COLO829 (cell line): ENCODE measurements at places on chromosomes 12 and 14.

GRCh38 chr12:75998292-75999063 is 33.1 kb downstream of the PHLDA1 start:
- no peak for DNase-seq

DNA sequence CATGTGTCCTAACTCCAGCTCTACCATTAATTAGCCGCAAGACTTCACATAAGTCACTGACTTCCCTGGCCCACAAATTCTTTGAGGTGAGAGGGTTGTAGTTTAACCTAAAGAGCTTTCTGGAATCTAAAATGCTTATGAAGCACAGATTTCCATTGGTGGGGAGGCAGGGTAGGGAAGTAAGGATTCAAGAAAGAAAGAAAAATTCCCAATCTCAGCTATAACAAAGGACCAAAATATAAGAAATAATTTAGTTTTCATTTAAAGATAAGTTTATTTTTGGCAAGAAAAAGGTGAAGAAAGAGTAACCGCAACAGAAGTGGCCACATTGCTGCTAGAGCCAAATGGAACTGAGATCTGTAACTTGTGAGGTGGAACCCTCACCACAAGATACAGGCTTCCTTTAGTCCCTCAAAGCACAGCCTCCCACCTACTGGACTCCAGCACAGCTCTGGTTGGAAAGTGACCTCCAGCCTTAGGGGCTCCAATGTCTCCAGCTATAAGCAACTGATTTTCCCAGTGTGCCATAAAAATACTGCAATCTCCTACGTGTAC is 23.6 kb downstream of the DAD1 start:
- DNase-seq: no peak

DNA sequence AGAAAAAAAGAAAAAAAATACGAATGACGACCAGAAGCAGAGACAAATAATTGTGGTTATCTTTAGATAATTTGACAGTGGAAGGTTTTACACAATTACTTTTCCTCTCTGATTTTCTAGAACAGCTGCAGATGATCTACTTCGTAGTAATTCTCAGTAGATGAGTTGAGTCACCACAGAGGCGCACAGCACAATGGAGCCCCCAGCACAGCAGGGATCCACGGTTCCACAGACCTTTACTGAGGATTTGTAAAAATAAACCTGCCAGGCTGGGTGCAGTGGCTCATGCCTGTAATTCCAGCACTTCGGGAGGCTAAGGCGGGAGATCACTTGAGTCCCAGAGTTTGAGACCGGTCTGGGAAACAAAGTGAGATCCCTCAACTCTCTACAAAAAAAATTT is 29.3 kb downstream of the AMN start:
- DNase-seq: no peak

GRCh38 chr14:101665478-101666078 is 95.9 kb upstream of the PPP2R5C start:
- peak; percentile 53 for DNase-seq

DNA sequence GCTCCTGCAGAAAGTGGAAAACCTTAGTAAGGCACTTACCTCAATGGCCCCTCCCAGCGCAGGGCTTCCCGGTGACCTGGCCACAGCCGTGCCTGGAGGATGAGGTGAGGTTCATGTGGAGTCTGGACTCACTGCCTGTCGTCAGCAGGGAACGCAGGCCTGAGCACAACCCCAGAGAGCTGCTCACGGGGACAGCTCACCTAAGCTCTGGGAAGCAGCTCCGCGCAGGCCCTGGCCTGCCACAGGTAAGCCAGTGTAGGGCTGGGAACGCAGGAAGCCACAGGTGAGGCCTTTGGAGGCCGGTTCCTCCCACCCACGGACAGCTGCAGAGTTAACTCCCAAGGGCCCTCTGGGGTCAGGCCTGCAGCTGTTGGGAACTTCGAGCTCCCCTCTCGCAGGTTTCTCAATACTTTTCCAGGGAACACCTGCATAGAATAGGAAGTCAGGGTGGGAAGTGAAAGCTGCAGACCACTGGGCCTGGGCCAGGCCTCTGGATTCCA is 32.7 kb downstream of the ANAPC7 start:
- no peak for DNase-seq

DNA sequence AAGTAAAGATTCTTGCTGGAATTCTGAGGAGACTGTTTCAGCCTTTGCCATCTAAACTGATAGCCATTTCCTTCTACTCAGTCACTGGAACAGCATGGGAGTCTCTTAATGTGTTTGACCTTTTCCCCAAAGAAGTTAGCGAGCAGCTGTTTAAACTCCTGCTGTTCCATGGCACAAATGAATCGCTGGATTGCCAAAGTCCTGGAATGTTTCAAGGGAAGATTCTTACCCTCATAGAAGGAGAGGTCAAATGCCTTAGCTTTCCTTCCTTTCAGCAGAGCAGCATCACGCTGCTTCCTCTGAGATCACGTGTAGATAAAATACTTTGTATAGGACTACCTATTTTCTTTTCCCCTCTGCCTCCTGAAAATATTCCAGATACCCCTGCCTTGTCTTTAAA is 10.5 kb upstream of the NR2C1 start:
- DNase-seq: peak; percentile 8

DNA sequence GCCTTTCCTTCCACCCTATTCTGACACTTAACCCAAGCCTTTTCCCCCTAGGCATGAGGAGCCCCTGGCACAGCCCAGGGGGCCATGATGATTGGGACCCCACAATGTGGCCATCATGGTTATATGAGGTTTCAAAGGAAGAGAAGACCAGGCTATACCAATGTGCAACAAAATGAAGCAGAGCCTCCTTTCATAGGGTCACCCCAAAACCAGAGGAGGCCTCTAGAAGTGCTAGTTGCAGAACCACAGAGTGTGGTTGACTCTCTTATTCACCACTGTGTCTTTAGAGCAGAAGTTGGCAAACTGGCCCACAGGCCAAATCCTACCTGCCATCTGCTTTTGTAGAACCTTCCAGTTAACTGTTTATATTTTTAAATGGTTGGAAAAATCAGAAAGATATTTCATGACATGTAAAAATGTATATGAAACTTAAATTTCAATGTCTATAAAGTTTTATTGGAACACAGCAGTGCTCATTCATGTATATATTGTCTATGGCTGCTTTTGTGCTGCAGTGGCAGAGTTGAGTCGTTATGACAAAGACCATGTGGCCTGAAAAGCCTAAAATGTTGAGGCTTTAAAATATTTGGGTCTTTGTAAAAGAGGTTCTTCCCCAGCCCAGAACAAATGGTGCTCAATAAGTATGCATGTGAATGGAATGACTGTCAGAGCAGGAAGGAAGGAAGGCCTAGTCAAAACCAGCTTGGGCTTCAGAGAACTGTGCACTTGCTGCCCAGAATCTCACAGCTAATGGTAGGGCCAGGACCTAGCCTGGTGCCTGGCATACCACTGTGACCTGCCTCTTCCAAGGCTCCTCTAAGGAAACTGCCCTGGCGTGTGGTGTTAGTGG is 49.2 kb downstream of the SUSD6 start:
- no peak for DNase-seq

DNA sequence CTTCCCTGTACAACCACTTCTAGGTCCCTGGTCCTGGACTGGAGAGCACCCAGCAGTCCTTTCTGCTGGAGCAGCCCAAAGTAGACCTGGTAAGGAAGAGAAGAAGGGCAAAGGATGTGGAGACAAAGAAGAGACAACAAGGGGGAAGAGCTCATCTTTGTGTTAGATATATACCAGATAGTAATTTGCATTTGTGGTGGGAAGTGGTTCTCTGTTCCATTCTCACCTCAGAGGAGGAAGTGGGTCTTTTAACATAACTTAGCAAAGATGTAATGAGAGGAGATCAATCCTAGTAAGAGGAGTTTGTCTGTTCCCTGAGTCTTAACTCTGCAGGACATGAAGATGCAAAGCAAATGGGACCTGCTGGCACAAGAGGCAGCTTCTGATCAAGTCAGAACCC is 8.0 kb downstream of the CCDC198 start:
- no peak for DNase-seq

- no peak for DNase-seq
Observed at GRCh38 chr12:108289350-108290161, 49.6 kb downstream of the CMKLR1 start.

- DNase-seq: no peak
Observed at GRCh38 chr12:38152816-38153736, 163.5 kb upstream of the ALG10B start.

DNA sequence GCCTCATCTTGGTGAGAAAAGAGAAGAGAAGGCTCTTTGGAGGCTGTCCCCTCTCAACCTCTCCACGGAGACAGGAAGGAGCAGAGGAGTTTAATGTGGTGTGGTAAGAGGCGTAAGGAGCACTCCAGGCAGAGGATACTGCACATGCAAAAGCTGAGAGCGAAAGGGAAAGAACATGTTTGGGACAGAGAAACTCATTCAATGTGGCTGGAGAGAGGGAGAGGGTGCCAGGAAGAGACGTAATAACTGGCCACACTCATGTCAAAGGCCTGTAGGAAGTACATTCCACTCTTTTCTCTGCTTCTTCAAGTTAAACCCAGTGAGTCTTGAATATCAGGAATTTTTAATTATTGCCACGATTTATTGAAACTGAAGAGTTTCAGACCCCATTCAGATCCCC is 12.0 kb downstream of the VDR start:
- no peak for DNase-seq

DNA sequence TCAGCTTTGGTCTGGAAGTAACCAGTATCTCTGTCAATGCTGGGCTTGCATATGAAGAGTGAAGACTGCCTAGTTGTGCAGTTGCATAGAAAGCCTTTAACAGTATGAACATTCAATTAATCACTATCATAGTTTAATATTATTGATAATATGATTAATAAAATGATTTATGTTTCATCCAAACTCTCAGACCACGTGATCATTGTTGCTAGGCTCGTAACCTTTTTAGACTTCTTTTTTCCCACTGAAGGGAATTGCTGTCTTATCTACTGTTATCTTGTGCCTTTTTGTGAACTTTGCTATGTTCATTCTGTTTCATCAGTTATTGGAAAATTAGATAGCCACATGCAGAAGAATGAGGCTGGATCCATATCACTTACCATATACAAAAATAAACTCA is 536.4 kb upstream of the NOVA1 start:
- no peak for DNase-seq

- no peak for DNase-seq
Observed at GRCh38 chr14:74080820-74081460, 3.3 kb downstream of the ALDH6A1 start.

DNA sequence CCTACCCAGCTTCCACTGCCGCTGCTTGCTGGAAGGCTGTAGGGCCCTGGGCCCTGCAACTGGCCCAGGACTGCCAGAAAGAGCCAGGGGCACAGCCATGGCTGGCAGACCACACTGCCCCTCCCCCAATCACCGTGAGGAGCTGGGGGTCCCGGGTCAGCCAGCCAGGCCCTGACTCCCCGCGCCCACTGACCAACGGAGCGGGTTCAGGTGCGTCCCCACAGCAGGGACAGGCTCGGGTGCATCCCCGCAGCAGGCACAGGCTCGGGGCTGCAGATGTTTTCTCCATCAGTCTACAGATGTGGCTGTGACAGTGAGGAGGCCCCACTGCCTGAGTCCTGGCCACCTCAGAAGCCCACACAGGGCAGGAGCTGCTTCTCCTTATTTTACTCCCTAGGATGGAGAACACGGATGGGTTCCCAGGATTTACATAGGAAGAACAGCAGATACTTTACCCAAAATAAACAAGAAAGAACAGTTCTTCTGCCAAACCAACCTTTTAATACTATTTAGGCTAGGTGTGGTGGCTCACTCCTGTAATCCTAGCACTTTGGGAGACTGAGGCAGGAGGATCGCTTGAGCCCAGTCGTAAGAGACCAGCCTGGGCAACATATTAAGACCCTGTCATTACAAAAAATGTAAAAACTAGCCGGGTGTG is 61.1 kb downstream of the TESC start:
- no peak for DNase-seq

DNA sequence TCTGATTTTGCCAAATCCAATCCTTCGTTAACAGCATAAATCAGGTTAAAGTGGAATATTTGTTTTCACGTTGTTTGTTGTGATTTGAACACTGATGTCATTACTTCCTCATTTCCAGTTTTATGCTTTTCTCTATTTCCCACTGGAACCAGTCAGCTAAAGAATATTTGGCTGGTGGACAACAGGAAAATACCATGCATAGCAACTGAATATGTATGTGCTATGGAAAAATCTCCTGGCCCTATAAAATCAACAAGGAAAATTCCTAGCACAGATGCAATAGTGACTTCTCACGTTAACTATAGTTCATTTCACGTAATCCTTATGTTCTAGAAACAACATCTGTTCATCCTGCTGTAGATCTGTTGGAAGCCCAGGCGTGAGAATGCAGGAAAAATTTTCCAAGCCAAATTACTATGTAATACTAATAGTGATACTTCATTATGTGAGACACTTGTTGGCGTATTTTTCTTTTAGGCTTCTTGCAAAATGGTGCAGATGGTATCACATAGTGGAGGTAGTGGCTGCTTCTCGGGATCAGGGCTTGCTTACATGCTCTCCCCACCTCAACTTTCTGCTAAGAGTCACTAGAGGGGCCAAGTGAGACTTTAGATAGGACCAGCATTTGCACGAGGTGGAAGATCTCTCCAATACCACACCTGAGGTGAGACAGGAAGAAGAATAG is 86.3 kb upstream of the USP44 start:
- DNase-seq: no peak

DNA sequence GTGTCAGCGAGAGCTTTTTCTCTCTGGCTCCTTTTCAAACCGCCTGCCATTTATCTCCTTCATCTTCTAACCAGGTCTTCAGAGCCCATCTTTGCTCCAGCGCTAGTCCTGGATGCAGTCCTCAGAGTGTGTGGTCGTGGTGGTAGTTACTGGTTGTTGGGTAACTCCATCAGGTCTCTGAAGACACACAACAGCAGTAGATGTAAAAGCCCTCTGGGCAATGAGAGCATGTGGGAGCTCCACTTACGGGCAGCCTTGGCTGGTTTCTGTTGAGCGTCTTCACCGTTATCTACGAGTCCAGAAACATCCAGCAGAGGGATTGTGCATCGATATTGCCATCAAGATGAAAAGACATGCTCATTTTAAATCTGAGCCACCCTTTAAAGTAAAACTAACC is 61.2 kb downstream of the FBXL14 start:
- DNase-seq: no peak

- DNase-seq: no peak
Observed at GRCh38 chr12:131897276-131897675, 2.9 kb downstream of the ULK1 start.

GRCh38 chr12:67469666-67470065 is 178.9 kb upstream of the DYRK2 start:
- no peak for DNase-seq

DNA sequence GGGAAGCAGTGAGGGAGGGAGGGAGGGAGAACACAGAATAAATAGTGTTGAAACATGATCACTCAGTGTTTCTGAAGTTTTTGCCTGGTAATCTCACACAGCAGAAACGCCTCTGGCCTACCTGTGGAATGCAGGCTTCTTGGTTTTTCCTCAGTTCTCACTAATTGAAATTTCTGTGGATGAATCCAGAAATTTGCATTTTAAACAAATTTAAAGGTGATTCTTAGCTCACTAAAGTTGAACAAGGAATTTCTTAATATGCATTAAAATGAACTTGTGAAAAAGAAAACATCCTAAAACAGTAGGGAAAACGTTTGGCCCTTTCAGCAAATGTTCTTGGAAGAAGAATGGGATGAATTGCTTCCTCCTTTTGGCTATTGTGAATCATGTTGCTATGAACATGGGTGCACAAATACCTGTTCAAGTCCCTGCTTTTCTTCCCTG is 1.4 kb downstream of the RNASE9 start:
- no peak for DNase-seq
